Activated CD4-positive, alpha-beta memory T cell treated with anti-CD3 and anti-CD28 coated beads, Interleukin-2, amount 10 ng/mL, durations not matched to agents 7 days and 5 days (primary cell): ENCODE measurements at places on chromosomes 12 and 14. TPM values are rescaled to one million over a fixed set of nuclear protein-coding genes. Genes with fewer than 3 reads are reported as not detected.

- H3K4me1 ChIP-seq, result peaks cover 39% of the 10 kb centered on the region
- peak within 1 kb of the TSS; percentile 6 for H3K27ac ChIP-seq
- peaks cover 2% of the 10 kb centered on the region for H3K36me3 ChIP-seq
- peak within 1 kb of the TSS; percentile 65 for H3K4me3 ChIP-seq
- H3K27me3 ChIP-seq, result peaks cover 77% of the 10 kb centered on the region
- no peak for DNase-seq
Observed at GRCh38 chr14:21070083-21070609, at the start of gene ARHGEF40. Gene ARHGEF40 (plus strand): TSS chr14:21070304. CDS start chr14:21070397, 93 bp downstream.

Gene MYH7
- 0.05 TPM for total RNA-seq

- peaks cover 85% of the 10 kb centered on the region for H3K4me1 ChIP-seq
- H3K36me3 ChIP-seq, result peaks cover 66% of the 10 kb centered on the region
- no peak for DNase-seq
- peak overlapping the region; percentile 74 for H3K4me3 ChIP-seq
- H3K27ac ChIP-seq, result peak overlapping the region; percentile 99
- no peaks in the 10 kb centered on the region for H3K27me3 ChIP-seq
Observed at GRCh38 chr12:6962285-6963015, 8.0 kb downstream of the PHB2 start.

DNA sequence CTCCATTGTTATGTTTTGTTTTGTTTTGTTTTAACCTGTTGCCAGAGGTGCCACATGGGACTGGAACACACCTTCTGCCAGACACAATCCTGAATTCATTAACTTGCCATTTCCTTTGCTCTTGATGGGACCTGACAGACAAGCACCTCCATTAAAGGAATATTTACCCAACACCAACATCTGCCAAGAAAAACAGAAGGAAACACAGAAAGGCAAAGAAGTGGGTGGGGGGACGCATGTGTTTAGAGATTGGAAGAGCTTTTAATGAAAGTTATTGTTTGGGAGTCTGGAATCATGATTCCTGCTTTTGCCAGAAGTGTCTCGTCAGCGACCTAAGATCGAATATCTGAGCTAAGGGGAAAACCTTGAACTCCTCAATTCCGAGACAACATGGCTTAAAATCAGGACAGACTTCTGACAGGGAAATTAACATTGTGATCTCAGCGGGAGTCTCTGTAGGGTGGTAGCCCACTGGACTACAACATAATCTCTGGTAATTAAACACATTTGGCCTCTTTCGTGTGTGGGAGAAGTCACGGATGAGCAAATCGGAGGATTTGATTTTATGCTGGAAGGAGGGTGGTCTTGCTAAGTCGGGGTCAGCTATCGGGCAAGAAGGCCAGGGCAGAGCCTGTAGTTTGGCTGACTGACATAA is 210.4 kb upstream of the FAR2 start:
- no peak overlapping the region for H3K27ac ChIP-seq
- no peak overlapping the region for H3K4me3 ChIP-seq
- no peaks in the 10 kb centered on the region for H3K36me3 ChIP-seq
- no peaks in the 10 kb centered on the region for H3K4me1 ChIP-seq
- no peaks in the 10 kb centered on the region for H3K27me3 ChIP-seq
- no peak for DNase-seq

GRCh38 chr14:34324363-34324795 is 137.7 kb downstream of the SPTSSA start:
- H3K27ac ChIP-seq, result no peak overlapping the region
- H3K36me3 ChIP-seq, result no peaks in the 10 kb centered on the region
- no peaks in the 10 kb centered on the region for H3K4me1 ChIP-seq
- H3K27me3 ChIP-seq, result peaks cover 9% of the 10 kb centered on the region
- no peak for DNase-seq

DNA sequence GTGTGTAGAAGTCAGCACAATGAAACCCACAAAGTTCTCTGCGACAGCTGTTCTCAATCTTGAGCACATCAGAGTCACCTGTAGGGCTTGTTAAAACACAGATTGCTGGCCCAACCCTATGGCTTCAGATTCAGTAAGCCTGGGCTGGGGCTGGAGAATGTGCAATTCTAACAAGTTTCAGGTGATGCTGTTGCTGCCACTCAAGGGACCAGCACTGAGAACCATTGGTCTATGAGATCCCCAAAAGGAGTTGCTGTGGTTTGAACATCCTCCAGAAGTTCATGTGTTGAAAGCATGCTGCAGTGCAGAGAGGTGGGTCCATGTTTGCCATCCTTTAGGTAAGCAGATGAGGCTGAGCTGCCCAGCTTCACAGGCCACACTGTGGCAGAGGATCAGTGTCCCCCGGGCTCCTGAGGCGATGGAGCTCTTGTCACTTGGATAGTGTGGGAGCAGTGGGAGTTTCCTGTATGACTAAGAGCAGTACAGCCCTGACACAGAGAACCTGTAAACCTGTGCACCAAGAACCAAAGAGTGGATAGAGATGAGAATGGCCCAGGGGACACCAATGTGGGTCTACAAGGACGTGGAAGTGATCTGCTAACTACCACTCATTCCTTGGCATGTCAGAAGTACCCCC is 8.0 kb upstream of the RTRAF start:
- no peaks in the 10 kb centered on the region for H3K36me3 ChIP-seq
- H3K27ac ChIP-seq, result no peak overlapping the region
- H3K4me3 ChIP-seq, result no peak overlapping the region
- H3K27me3 ChIP-seq, result peaks cover 1% of the 10 kb centered on the region

Gene NYNRIN
- total RNA-seq, result 0.18 TPM

DNA sequence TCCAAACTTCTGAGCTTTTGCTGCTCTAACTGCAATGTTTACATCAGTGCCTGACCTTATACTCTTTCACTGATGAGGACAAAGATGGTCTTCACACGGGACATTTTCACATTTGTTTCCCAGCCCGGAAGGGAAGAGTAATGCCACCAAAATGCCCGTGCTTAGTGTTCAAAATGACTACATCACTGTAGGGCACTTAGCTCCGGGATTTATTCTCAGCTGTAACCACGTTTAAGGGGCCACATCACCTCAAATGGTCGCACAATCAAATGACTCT is 2.9 kb downstream of the GSG1 start:
- no peak for DNase-seq
- H3K27me3 ChIP-seq, result no peaks in the 10 kb centered on the region
- peaks cover 58% of the 10 kb centered on the region for H3K4me1 ChIP-seq
- peak overlapping the region; percentile 67 for H3K4me3 ChIP-seq
- H3K36me3 ChIP-seq, result no peaks in the 10 kb centered on the region

GRCh38 chr14:64823305-64823861 is 56.3 kb downstream of the SPTB start:
- no peaks in the 10 kb centered on the region for H3K36me3 ChIP-seq
- H3K27me3 ChIP-seq, result peaks cover 48% of the 10 kb centered on the region
- no peak overlapping the region for H3K4me3 ChIP-seq
- DNase-seq, result peak; percentile 69
- peaks cover 5% of the 10 kb centered on the region for H3K4me1 ChIP-seq

Gene FKBP11
- 73.4 TPM for total RNA-seq
